ENCODE measurements at places on chromosomes 3 and 15.
A peak's percentile ranks its signal among the peaks of the same experiment; 100 is the strongest.

DNA sequence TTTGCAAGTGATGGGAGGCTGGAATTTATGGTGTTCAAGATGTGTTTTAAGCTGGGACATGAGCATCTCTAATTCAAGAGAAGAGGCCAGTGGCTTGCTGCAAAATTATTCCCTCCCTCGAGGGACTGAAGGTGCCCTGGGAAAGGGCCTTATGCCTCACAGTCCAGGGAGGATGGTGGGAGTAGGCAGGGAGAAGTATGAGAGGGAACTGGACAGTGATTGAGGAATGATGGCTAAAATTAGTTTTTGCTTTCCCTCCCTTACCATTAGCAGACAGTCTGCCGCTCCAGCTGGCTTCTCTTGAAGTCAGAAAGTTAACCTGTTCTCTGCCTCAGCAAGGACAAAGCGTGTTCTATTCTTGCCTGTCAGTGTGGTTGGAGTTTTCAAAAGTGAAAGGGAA, 139.8 kb upstream of the SEMA6D start:
- DNase-seq = no peak

DNA sequence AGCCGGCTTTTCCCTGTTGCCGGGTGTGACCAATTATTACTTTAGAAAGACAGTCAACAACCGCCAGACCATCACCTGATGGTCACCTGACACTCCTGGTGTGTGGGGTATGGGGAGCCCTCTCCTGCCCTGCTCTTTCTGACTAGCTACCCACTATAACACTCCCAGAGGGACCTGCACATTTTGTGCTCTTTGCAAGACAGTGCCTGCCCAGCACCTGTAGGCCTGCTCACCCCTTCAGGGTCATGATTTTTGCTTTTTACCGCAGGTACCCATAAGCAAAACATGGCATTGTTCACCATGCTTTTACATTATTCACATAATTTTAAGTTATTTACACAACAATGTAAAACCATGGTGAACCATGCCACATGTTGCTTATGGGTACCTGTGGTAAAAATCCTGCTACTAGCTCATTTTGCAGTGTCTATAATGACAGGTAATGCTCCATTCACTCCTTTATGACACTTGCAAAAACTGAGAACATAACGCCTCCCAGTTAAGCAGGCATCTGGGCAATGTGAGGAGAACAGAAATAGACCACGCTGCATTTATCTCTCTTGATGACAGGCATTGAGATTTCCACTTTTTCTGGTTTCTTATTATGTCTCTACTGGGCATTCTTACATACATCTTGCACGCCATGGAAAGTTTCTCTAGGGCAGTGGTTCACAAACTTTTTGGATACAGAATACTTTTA, 9.9 kb downstream of the CCRL2 start:
- no peak for DNase-seq

DNA sequence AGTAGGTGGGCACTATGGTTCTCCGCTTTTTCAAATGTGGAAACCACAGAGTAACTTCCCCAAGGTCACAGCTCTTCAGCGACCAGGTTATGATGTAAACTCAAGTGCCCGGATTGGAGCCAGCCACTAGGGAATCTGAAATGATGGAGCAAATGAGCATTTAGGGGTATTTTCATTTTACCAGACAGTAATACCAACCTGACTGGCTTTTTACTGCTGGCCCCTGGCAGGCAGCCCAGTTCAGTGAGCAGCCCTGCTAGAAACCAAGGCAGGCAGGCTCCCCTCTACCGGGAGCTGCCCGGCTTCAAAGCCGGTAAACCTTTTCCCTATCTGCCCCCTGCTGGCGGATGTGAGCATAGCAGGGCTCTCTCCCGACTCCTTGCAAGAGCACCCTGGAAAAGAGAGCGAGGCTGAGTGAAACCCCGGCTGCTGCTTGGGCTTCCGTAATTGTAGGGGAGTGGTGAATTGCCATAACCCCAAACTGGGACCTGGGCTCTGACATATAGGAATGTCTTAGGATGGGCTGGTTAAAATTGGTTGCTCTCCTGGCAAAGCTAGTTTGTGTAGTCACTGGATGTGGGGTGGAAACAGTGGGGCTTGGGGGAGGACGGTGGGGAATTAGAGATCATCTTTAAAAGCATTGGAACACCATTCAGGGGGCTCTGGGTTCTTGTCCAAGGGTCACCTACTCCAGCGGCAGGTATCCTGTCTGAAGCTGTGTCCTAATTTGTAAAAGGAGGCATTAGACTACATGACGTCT, 98.0 kb upstream of the TNFAIP8L3 start:
- peak; percentile 94 for DNase-seq

- DNase-seq = peak; percentile 69
Observed at GRCh38 chr3:157335233-157336076, 101.2 kb upstream of the PTX3 start.

DNA sequence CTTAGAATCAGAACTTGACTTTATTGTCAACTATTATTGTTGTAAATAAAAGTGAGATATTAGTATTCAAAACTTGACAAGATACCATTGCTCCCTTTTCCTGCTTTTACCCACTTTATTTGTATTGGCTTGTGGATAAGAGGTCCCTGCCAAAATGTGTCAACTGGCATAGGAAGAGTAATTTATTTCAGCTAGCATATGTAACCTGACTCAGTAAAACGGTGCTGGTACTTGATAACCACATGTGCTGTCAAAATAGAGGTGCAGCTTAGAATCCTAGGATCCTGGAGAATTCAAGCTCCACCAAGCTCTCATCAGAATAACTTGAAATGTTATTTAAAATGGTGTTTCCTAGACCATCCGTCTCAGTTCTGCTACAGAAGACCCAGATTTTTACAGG, 90.2 kb upstream of the TGFBR2 start:
- no peak for DNase-seq

GRCh38 chr15:39433376-39433775, 147.5 kb upstream of the THBS1 start:
- DNase-seq = no peak

DNA sequence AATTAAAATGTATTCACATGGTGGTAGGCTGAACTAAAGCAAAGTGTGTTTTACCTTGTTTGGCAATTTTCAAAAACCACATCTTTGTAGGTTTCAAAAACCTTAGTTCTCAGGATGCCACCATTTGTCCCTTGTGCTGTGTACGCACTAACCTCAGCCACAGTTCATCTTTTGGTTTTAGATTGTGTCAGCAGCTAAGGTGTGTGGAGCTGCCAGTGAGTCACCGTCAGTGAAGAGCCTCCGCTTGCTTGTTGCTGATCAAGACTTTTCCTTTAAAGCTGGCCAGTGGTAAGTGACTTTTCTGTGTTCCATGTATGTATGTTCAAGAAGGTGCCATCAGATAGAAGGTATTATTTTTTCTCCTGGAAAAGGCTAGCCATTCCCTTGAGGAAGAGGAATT, 21.1 kb downstream of the OXNAD1 start:
- DNase-seq = no peak

DNA sequence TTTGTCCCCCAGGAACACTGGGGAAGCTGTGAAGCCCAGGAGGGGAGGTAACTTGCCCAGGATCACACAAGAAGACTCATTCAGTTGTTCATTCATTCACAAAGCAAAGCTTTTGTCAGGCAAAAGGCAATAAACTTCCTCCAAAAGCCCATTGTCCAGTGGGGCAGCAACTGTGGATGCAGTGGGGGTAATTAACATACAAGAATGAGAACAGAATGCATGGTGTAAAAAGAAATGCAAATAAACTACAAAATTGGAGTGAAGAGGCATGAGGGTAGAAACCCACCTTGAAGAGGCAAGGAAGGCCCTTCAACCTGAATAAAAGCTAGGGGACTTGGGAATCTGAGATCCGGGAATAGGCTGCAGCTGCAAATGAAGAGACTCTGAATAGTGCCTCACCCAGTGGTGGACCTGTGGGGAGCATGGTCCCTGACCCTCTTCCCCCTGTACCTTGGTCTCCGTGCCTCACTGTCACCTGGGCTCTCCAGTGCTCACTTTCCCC, 363.6 kb downstream of the CLSTN2 start:
- DNase-seq = no peak

DNA sequence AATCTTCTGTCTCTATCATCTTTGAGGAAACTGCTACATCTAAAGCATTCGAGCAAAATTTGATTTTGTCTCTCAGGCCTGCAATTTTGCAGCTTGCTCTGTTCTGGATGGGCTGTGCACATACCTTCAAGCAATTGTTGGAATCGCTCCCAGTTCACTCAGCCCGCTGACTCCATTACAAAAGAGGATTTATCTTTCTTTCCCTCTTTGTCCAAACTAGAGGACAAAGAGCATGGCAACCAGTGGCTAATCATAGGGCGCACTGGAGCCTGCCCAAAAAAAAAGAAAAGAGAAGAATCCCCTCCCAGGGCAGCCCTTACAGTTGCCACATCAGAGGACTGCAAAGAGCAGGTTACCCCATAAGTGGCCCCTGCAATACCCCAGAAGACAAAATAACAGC, 49.0 kb upstream of the DUT start:
- DNase-seq = no peak

DNA sequence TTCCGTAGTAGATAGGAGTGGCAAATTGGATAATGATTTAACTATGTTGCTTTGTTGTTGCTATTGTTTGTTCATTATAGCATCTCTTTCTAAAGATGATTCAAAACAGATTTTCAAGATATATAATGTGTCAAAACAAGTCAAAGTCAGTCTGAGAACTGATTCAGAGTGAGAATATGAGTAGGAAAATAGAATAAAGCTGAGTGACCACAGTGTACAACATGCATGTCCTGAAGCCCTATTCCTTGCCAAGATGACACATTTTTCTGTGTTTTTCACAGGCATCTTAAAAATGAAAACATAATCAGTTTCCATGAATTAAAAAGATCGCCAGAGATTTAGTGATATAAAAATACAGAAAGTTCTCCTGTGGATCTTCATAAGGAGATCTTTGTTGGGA, 57.0 kb upstream of the THRB start:
- DNase-seq = no peak

DNA sequence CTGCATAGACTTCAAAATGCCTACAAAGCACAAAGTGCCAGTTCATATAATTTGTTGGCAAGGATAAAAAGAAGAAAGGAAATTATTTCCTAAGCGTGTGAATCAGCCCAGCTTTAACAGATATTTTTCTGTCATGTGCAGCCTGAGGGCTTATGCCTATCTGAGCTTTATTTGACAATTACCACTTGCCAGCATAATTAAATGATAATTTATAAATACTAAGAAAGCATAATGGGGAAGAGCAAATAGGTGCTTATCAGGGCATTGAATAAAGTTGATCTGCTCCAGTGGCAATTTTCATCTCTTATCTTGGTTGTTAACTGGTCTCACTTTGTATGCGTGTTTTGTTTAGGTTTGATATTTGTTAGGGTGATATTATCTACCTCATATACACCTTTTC, 313.4 kb upstream of the DNAJC19 start:
- no peak for DNase-seq

DNA sequence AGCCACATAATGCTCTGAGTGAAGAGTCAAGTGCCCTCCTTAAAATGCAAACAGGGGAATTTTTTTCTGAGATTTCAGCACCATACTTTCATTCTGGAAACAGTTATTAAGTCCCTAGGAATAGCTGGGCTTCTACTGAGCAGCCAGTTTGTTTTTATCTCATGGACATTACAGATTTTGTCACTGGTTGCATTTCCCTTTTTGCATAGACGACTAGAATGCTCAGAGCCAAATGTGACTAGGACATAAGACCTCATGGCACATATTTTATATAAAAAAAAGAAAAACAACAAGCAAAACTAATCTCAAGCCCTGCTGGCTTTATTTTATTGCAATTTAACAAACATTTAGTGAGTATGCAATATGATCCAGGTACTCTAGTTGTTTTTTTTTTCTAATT, 112.7 kb upstream of the NANOGP8 start:
- no peak for DNase-seq

DNA sequence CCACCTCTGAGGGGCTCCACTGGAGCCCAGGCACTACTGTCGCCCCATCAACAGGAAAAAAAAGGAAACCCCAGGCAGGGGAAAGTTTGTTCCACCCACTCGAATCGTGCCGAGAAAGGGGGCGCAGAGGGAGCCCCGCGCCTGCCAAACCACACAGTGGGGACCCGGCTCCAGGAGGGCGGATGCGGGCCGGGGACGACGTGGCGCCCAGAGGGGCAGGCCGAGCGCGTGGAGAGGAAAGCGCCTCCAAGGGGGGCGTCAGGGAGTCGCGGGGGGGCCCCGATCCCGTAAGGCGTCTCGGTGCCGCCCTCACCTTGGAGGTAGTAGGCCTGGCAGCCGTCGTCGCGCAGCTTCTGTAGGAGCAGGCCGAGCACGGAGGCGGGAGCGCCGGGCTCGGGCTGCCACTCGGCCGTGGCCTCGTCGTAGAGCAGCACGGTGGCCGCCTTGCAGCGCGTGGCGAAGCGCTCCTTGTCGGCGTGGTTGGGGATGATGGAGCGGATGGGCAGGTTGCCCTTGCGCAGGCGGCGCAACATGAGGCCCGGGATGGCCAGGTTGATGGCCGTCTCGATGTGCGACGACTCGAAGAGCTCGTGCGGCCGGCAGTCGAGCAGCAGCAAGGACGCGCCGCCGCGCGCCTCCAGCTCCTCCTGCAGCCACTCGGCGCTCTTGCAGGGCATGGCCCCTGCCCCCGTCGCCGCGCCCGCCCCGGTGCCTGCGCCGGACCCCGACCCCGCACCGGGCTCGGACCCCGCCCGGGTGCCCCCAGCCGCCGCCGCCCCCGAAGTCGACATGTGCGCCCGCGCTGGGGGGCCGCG, 627 bp downstream of the DUSP7 start:
- no peak for DNase-seq

DNA sequence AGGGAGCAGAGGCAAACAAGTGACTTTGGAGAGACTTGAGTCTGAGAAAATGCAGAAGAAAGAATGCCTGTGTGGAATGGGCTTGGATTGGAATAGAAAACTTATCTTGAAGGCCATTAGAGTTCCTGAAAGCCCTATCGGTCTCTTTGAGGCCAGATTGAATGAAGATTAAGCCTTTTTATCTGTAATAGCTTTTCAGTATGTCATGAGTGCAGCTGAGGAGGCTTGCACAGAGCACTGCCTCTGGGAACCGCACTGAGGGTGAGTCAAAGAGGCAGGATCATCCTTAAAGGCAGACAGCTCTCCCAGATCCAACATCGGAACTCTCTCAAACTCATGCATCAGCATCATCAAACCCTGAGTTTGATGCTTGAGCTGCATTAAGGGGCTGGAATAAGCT, 515.2 kb downstream of the NTRK3 start:
- no peak for DNase-seq

- no peak for DNase-seq
Observed at GRCh38 chr15:29680465-29681165, 141.7 kb downstream of the TJP1 start.

GRCh38 chr3:151305060-151305774, 11.4 kb downstream of the GPR87 start:
- DNase-seq = no peak

DNA sequence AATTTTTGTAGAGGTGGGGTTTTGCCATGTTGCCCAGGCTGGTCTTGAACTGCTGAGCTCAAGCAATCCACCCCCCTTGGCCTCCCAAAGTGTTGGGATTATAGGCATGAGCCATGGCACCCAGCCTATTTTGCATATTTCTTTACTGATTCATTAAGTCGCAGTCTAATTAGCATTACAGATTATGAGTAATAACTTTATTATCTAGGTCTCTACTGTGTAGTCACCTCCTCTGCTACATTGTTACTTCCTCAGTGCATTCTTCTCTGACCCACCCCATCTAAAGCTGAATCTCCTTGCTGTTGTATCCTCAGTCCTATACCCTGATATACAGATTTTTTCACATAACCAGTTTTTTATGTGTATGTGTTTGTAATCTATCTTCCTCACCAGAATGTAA, 61.7 kb downstream of the TFDP2 start:
- no peak for DNase-seq

- no peak for DNase-seq
Observed at GRCh38 chr15:85607141-85607806, 187.5 kb downstream of the KLHL25 start.
